Stimulated activated CD4-positive, alpha-beta T cell treated with anti-CD3 and anti-CD28 coated beads, TNF-alpha, amount 100 ng/mL, for 4 hours (primary cell): ENCODE measurements at places on chromosomes 12 and 14.

GRCh38 chr14:56394826-56395530, 184.6 kb upstream of the TMEM260 start:
- no peak for DNase-seq

DNA sequence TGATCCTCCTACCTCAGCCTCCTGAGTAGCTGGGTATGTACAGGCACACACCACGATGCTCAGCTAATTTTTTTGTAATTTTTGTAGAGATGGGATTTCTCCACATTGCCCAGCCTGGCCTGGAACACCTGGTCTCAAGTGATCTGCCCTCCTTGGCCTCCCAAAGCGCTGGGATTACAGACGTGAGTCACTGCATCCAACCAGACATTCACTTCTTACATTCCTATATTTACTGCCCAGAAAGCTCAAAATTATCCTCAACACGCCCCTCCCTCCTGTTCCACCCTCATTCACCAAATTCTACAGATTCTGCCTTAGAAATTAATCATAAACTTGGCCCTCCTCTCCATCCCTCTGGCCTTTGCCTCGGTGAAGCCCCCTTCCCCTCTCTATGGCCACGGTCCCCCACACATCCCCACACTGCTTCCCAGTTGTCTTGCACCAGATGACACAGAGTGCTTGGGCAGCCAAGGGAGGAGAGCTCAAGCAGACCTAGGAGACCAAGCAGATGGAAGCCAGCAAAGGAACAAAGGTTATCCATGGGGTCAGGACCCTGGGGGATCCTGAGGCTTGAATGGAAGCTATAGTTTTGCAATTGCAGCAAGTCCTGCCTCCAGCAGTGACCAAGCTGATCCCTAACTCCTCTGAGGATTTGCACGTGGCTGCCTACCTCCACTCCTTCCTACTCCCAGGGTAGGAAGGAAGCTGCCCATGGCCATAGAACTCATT, 213.2 kb upstream of the FOXN3 start:
- no peak for DNase-seq

GRCh38 chr12:230925-231671, 17.1 kb upstream of the SLC6A12 start:
- DNase-seq = no peak

DNA sequence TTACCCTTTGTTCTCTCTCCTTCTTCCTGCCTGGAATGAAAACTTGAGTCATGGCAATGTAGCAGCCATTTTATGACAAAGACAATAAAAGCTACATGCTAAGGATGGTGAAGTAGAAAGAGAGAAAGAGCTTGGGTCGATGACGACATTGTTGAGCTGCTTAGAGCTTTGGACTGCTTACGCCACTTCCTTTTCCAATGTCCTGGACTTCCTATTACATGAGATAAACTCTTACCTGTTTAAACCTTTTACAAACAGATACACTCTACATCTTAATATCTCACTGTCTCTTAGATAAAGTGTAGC, 70.1 kb downstream of the PEBP1 start:
- DNase-seq = no peak

GRCh38 chr12:43241986-43242385, 310.0 kb downstream of the ADAMTS20 start:
- no peak for DNase-seq

DNA sequence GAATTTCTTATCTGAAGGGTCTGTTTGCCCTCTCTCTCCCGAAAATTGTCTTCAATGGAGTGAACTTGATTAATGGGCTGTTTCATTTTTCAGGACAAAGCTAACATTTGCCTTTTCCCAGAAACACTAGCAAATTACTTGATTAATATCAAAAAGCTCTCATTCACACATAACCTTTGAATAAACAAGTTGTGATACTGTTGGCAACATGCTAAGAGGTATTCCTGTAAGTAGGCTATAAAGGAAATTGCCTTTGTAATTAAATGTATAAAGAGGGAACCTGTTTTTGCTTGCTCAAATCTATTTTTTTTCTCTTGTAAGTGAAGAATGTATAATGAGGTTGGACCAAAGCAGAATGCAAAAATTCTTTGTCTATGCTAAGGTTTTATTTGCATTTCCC, 457.2 kb downstream of the TMTC2 start:
- no peak for DNase-seq

DNA sequence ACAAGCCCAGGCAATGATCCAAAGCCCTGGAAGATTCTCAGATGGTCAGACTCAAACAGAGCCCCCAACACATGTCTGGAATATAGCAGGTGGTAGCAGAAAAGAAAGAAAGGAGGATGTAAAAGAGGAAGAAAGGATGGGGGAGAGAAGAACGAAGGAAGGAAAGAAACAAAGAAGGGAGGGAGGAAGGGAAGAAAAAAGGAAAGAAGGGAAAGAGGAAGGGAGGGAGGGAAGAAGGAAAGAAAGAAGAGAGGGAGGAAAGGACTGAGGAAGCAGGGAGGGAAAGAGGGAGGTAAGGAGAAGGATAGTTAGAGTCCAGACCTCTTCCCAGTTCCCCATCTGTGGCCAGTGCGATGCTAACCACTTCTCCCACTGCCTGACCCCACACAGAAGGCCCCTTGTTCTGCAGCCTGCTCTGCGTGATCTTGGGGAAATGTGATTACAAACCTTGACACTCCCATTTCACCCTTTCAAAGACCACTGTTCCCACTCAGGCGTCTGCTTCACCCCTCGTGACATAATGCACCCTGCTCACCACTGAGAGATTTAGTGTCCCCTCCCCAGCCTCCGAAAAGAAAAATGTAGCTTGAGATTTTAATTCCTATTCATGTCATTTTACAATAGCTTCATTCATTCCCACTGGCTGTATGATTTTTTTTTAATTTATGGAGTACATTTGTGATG, 357.9 kb downstream of the BCL11B start:
- DNase-seq = no peak

GRCh38 chr12:14560904-14561574, 6.6 kb downstream of the PLBD1 start:
- DNase-seq = no peak

DNA sequence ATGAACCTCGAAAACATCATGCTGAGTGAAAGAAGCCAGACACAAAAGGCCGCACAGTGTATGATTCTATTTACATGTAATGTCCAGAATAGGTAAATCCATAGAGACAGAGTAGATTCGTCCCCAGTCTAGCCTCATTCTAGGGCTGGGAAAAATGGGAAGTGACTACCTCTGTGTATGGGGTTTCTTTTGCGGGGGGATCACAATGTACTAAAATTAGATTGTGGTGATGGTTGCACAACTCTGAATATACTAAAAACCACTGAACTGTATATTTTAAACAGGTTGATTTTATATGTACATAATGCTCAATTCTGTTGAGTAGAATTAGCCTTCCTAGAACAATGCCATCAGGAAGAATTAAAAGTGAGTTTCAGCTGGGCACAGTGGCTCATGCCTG, 6.3 kb upstream of the RILPL2 start:
- DNase-seq = no peak

- DNase-seq = no peak
Observed at GRCh38 chr14:36479344-36479743, 40.7 kb downstream of the NKX2-1 start.

DNA sequence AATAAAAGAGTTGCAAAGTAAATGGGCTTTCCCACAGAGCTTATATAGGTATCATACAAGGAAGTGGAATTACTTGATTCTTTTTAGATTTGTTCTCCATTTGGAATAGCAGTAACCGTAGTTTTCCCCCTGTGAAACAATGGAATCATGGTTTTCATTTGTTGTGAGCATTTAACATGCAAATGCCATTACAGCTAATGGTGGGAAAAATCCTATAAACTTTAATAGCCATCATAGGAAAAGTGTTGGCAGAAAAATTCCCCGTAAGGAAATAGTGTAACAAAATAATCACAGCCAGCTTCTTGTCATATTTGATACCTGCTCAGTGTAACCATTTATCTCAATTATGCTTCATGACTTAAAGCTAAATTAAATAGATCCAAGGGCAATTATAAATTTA, 95.3 kb downstream of the TPH2 start:
- no peak for DNase-seq

GRCh38 chr12:13198876-13199275, 2.4 kb downstream of the EMP1 start:
- DNase-seq = no peak

DNA sequence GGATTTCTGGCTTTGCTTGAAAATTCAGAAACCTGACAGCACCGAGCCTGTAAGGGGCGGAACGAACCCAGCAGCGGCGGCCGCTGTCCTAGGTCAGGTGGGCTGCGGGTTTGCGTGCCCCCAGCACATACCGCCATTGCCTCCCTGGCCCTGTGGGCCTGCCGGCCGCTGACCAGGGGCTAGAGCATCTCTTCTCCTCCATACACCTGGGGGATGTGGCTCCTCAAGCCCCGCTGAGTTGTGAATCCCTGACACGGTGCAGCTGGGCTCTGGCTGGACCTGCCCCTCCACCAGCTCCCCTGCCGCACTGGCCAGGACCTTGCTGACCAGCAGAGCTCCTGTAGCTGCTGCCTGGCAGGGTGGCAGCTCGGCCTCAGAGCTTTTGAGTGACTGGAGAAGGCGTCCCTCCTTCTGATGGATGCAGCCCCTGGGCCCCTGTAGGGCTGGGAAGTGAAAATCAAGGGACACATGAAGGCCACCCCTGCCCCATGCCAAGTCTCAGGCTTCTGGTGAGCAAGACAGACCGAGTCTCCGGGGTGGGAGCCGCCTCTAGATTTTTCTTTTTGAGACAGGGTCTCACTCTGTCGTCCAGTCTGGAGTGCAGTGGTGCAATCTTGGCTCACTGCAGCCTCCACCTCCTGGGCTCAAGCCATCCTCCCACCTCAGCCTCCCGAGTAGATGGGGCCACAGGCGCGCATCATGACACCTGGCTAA, 184.9 kb upstream of the SFSWAP start:
- DNase-seq = no peak

DNA sequence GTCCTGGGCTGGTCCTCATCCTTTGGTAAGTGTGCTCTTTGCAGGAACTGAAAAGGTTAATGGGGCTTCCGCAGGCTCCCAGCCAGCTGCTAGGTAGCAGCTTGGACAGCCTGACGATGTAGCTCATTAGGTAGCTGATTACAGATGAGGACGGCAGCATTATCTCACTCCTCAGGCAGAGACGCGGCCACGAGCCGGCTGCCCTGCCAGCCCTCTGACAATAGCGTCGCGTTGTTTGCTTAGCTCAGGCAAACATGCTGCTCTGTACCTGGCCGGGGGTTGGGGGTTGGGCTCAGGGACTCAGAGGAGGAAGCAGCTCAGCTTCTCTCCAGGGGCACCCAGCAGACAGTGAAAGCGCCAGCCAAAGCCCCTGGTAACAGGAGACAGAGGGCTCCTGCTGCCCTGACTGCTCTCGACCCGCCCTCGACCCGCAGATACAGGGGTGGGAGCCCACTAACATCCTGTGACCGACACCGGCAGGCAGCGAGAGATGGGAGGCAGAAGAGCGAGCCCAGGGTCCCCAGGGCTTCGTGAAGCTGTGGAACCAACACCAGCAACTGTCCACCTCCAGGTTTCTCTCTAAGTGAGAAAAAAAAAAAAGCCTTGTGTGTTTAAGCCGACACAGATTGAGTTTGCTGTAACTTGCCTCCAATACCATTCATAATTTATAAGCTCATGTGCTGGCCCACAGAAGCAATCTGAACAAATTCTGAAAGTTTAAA, 53.4 kb upstream of the DLK1 start:
- DNase-seq = no peak

GRCh38 chr14:83461521-83461920, 1927.9 kb upstream of the SEL1L start:
- DNase-seq = no peak

DNA sequence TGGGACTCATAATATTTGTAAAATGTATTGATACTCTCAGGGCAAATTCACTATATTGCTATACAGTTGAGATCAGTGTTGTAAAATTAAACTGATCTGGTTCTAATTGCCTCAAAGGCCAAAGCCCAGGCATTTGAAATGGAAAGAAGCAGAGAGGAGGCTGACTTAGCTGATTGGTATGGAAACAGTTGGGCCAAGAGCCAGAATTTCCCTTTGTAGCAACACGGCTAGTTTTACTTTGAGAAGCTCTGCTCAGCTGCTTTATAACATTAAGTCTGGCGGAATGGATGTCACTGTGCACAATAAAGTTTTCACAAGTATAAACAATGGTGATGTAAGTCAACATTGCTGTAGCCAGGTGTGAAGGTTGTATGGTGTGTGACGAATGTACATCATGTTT, 186.4 kb downstream of the MSRB3 start:
- no peak for DNase-seq

GRCh38 chr12:127048057-127048456, 1218.9 kb upstream of the TMEM132C start:
- no peak for DNase-seq

GRCh38 chr14:96698960-96699539, 98.1 kb upstream of the VRK1 start:
- no peak for DNase-seq

GRCh38 chr12:120971299-120972180, 6.8 kb upstream of the HNF1A start:
- DNase-seq = peak; percentile 13

DNA sequence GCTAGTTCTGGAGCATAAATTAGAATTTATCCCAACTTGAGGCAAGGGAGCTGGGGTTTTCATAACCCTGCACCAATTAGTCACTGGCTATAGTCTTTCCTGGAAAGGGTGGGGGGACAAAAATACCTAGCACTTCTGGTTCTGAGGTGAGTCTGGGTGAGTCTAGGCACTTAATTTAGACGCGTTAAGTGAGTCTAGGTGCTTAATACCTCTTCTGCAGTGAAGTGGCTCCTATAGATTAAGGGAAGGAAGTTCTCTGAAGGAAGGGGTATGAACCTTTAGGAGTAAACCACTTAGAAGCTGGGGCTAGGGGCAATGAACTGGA, 251.7 kb downstream of the EFCAB11 start:
- no peak for DNase-seq

GRCh38 chr14:21379338-21379737, 4.5 kb downstream of the SUPT16H start:
- no peak for DNase-seq

- DNase-seq = no peak
Observed at GRCh38 chr12:118645219-118645618, 268.9 kb downstream of the SUDS3 start.

DNA sequence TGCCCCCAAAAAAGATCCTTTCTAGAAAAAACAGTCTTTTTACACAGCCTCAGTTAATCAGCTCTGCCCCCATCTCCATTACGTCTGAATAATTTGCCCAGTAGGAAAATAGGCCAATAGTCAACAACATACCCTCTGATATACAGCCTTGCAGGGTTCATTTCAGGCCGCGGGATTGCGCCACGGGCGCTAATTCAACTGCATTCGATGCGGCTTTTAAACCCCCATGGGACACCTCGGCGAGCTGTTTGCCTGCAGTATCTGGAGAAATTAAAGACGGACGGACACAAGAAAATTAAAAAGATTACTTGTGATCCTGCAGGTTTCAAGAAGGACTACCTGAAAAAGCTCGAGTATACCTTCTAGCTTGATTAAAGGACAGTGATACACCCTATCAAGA, 36.1 kb downstream of the ERP29 start:
- DNase-seq = no peak
